ENCODE measurements at places on chromosomes 13 and 19. TPM values are rescaled to one million over a fixed set of nuclear protein-coding genes. Genes with fewer than 3 reads are reported as not detected.

The ZNF571 gene
- total RNA-seq, result 4.0 TPM

The AZU1 gene
- total RNA-seq, result not detected

The DIS3 gene
- 19.6 TPM for total RNA-seq

The BCL3 gene
- 21.2 TPM for total RNA-seq

The ONECUT3 gene
- total RNA-seq, result not detected

The APLP1 gene
- 30.6 TPM for total RNA-seq

The ZNF701 gene
- 11.3 TPM for total RNA-seq

- no peak for DNase-seq
These were observed 1.9 kb downstream of the CBARP start for GRCh38 chr19:1235625-1236538.

GRCh38 chr19:41437944-41438574, 1.7 kb downstream of the DMAC2 start:
- DNase-seq, result no peak

GRCh38 chr19:23785982-23786381, 27.3 kb upstream of the ZNF681 start:
- no peak for DNase-seq

DNA sequence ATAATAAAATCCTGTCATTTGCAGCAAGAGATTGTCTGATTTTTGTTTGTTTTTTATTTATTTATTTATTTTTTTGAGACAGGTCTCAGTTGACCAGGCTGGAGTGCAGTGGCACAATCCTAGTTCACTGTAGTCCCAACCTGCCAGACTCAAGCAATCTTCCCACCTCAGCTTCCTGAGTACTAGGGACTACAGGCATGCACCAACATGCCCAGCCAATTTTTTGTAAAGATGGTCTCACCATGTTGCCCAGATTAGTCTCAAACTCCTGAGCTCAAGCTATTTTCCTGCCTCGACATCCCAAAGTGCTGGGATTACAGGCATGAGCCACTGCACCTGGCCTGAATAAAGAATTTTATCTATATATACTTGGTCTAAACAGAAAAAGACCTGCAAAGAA, 17.6 kb downstream of the ZNF233 start:
- DNase-seq, result no peak

DNA sequence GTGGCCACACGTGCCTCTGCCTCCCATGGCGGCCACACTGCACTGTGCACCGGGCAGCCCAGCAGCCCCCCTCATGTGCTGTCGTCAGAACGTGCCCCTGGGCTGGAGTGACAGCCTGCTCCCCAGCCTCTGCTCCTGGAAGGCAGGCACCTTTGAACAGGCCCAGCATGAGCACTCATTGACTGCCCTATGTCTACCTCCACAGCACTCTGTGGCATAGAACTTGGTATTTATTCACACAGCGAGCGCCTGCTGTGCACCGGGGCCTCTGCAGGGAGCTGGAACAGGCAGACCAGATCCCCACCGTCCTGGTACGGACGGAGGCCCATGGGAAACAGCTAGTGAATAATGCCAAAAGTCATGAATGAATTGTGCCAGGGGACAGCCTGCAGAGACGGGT, 53.7 kb downstream of the DPF1 start:
- DNase-seq, result no peak

GRCh38 chr13:40190641-40191100, 475.8 kb downstream of the FOXO1 start:
- no peak for DNase-seq

DNA sequence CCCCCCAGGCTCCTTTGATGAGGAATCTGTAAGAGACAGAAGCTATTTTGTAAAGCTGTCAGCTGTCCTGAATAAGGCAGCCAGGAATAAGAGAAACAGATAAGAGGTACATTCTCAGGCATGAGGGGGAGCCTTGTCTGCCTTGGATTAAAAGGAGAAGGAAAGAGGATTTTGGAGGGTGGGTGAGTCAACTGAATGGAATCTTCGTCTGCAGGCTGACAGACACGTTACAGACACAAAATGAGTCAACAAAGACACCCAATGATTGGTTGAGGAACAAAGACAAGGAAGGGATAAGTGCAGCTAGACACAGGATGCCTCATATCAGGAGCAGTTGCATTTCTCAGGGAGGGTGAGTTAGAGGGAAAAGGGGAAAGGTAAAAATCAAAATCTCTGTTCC, 162.5 kb downstream of the OLFM4 start:
- DNase-seq, result no peak

DNA sequence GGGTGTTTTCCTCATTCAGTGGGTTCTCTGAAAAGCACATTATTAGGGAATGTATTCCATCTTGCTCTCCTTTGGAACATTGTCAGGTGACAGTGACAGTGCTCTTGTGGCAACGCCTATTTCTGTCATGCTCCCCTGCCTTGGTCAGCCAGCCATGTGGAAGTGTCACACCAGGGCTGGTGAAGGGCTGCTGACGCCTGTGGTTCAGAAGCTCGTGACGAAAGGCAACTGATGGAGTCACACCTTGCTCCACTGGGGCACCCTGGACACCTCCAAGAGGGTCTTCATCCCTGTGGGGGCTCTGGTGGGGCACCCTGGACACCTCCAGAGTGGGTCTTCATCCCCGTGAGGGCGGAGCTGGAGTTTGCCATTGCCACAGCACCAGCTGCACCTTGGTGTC, 68.9 kb upstream of the GPR183 start:
- DNase-seq, result no peak

GRCh38 chr13:40175639-40176038, 490.8 kb downstream of the FOXO1 start:
- DNase-seq, result no peak

DNA sequence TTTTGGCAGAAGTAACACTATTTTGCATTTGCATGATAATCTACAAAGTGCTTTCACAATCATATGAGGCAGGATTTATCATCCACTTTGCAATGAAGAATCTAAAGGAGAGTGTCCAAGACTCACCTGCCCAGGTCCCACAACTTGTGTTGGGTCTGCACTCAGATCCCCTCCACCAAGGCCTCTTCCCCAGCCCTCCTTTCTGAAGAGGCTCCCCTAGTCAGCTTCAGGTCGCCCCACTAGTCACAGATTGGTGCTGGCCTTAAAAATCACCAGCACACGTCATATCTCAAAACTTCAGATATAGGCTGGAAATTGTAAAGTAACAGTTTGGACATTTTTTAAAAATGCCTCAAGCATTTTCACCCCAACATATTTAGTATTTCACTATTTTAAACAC, 17.5 kb downstream of the ATP7B start:
- no peak for DNase-seq

DNA sequence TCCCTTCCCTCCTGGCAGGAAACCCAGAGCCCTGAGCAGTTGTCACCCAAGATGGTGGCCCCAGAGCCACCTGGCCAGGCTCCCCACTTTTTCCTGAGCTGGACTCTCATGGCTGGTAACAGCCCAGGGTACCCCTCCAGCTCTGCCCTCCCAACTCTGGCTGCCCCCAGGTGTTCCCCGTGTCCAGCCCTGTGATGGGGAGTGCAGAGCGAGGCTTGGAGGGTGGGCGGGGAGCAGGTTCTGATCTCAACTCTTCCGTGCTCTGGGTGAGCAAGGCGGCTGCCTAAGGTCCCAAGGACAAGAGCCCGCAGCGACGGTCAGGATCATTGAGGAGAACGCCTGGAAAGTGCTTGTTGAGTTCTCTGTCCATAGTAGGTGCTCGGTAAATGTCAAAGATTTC, 54.7 kb upstream of the GAS6 start:
- no peak for DNase-seq

DNA sequence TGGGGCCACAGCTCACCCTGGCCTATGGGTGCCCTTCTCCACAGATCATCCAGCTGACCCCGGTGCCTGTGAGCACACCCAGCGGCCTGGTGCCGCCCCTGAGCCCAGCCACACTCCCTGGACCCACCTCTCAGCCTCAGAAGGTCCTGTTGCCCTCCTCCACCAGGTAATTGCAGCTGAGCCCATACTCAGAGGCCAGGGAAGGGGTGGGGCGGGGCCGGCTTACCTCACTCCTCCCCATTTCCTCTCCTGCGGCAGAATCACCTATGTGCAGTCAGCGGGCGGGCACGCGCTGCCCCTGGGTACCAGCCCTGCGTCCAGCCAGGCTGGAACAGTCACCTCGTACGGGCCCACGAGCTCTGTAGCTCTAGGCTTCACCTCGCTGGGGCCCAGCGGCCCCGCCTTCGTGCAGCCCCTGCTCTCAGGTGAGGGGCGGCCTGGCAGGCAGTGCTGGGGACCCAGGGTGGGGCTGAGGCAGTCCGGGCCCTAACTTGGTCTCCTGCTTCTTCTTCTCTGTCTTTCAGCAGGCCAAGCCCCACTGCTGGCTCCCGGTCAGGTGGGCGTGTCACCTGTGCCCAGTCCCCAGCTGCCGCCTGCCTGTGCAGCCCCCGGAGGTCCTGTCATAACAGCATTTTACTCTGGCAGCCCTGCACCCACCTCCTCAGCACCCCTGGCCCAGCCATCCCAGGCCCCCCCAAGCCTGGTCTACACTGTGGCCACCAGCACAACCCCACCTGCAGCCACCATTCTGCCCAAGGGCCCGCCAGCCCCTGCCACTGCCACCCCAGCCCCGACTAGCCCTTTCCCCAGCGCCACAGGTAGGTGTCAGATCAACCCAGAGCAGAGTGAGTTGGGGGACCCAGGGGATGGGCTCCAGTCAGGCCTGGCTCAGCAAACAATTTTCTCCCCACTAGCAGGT, 9.6 kb upstream of the PRR19 start:
- no peak for DNase-seq

- DNase-seq, result no peak
These were observed 64.9 kb downstream of the KL start for GRCh38 chr13:33080972-33081590.

DNA sequence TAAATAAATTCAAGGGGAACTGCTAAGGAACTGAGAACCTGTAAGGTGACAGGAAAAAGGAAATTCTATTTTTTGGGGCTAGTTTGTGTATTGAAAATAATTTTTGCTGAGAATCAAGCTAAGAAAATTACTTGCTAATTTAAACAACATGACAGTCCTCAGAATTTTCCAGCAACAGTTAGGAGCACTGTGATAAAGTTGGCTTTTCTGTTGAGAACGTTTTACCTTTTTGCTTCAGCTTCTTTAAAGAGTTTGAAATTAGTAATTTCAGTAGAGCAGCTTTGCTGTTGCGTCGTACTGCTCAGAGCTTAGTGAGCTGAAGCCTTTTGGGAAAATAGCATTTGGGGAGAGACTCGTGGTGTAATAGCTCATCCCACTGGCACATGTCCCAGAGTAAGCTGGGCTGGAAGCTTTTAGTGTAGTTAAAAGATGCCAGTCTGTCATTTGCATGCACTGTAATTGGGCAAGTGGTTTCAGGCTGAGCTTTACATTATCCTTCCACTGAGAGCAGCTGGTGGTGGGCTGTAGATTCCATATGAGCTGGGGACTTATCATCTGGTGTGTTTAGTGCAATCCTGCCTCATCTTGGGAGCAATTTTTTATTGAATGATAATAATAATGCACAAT, 69.8 kb downstream of the LRCH1 start:
- DNase-seq, result no peak

DNA sequence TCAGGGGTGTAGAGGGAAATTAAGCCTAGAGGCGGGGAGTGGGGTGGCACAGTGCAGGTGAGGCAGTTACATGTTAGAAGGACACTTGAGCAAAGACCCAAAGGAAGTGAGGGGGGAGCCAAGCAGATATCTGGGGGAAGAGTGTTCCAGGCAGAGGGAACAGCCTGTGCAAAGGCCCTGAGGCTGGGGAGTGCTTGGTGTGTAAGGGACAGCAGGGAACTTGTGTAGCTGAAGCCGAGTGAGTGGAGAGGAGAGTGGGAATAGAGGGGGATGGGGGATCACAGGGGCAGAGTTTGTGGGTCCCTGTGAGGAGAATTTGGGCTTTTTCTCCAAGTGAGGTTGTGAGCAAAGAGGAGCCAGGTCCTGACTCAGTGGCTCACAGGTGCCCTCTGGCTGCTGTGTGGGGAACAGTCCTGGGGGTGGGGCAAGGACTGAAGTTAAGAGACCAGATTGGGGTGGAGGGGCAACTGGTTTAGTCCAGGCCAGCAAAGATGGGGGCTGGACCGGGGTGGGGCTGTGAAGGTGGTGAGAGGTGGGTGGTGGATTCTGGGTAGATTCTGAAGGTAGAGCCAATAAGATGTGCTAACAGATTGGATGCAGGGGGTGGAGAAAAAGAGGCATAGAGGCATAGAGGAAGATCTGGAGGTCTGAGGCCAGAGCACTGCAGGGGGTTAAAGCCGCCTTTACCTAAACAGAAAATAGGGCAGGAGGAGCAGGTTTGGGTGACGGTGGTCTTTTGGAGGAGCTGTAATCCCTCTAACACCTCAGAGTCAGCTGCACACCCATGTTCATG, 75.3 kb downstream of the CACNA1A start:
- peak; percentile 35 for DNase-seq

GRCh38 chr19:40466219-40466984, 399 bp upstream of the SPTBN4 start:
- DNase-seq, result peak; percentile 22

- DNase-seq, result no peak
These were observed 1527.1 kb upstream of the PRR20A start for GRCh38 chr13:55613429-55614187.

- no peak for DNase-seq
These were observed 478 bp downstream of the CLC start for GRCh38 chr19:39737351-39737750.

GRCh38 chr19:58561373-58562121, 3.1 kb upstream of the UBE2M start:
- no peak for DNase-seq

DNA sequence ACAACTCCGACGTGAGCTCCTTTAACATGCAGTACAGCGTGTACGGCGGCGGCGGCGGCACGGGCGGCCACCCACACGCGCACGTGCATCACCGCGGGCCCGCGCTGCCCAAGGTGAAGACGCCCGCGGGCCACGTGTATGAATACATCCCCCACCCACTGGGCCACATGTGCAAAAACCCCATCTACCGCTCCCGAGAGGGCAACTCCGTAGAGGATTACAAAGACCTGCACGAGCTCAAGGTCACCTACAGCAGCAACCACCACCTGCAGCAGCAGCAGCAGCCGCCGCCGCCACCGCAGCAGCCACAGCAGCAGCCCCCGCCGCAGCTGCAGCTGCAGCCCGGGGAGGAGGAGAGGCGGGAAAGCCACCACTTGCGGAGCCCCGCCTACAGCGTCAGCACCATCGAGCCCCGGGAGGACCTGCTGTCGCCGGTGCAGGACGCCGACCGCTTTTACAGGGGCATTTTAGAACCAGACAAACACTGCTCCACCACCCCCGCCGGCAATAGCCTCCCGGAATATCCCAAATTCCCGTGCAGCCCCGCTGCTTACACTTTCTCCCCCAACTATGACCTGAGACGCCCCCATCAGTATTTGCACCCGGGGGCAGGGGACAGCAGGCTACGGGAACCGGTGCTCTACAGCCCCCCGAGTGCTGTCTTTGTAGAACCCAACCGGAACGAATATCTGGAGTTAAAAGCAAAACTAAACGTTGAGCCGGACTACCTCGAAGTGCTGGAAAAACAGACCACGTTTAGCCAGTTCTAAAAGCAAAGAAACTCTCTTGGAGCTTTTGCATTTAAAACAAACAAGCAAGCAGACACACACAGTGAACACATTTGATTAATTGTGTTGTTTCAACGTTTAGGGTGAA, 6.6 kb downstream of the SLITRK5 start:
- no peak for DNase-seq

GRCh38 chr19:18486746-18487145, 35.1 kb downstream of the ELL start:
- DNase-seq, result no peak
